ENCODE measurements at places on chromosomes 2 and 18.
A peak's percentile ranks its signal among the peaks of the same experiment; 100 is the strongest.

DNA sequence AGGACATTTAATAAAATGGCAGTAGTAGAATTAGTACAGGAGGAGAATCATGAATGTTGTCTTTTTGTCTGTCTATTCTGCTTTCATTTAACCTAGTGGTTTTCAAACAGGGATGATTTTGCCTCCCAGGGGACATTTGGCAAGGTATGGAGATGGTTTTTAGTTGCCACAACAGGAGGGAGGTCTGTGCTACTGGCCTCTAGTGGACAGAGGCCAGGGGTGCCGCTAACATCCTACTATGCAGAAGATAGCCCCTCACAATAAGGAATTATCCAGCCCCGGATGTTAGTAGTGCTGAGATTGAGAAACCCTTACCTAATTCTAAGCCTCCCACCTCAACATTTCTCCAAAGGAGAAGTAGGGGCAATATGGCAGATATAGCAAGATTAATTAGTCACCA, 18.3 kb downstream of the FASTKD2 start:
- DNase-seq: no peak

DNA sequence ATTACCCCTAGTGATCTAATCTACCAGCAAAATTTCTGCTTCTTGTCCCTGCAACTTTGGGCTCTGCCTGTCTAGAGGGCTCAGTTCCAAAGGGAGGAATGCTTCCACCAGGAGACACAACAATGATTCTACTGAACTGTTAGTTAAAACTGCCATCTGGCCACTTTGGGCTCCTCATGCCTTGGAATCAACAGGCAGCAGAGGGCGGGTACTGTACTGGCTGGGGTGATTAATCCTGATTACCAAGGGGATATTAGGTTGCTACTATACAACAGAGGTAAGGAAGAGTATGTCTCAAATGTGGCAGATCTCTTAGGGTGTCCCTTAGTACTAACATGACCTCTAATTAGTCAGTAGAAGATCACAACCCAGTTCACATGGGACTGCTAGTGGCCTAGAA, 21.4 kb downstream of the HADHA start:
- no peak for DNase-seq

DNA sequence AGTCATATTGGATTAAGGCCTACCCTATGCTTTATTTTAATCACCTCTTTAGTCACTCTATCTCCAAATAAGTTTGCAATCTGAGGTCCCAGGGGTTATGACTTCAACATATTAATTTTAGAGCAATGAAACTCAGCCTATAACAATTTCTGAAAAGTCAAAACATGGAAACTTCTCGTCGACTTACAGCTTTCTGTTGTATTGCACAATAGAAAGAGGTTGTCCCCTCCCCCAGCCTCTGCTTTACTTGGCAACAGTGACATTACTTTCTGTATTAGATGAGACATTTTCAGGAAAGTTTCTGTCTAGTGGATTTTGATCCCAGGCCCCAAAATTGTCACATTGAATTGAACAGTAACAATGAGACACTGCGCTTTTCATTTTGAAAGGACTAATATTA, 326.4 kb downstream of the THSD7B start:
- no peak for DNase-seq

GRCh38 chr2:227221120-227221519, 56.7 kb downstream of the COL4A3 start:
- DNase-seq: no peak

GRCh38 chr2:174693344-174693743, 70.9 kb downstream of the CHRNA1 start:
- DNase-seq: no peak

GRCh38 chr2:85814802-85815550, 61.2 kb downstream of the ATOH8 start:
- peak; percentile 42 for DNase-seq

All from right atrium auricular region (tissue), 2 donors.